ENCODE measurements at places on chromosomes 1 and 21. TPM values are rescaled to one million over a fixed set of nuclear protein-coding genes. Genes with fewer than 3 reads are reported as not detected.

DNA sequence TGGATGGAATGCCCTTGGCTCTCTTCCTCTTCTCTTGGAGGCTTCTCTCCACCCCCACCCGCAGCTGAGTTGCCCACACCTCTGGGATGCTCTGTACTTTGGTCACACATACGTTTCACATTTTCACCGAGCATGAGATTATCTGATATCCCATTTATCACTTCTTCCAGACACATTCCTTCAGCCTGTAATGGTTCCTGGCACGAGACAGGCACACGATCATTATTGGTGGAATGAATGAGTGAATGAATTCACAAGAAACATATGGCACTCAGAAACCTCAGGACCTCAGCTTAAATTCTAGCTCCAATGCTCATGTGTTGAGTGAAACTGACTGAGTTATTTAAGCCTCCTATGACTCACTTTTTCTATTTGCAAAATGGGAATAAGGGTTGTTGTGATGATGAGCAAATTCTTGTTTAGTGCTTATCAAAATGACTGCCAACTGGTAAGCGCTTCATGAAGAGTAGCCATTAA, 242.7 kb upstream of the JUN start:
- DNase-seq = peak; percentile 15

The AXDND1 gene
- total RNA-seq = 0.44 TPM

- DNase-seq = peak; percentile 28
Measured at GRCh38 chr1:112298558-112298957, 97.5 kb upstream of the CTTNBP2NL start.

The OR2L2 gene
- 0.29 TPM for total RNA-seq

- no peak for DNase-seq
Measured at GRCh38 chr1:29542548-29542947, 306.2 kb downstream of the PTPRU start.

- DNase-seq = no peak
Measured at GRCh38 chr1:56868761-56869160, 14.2 kb downstream of the C8A start.

DNA sequence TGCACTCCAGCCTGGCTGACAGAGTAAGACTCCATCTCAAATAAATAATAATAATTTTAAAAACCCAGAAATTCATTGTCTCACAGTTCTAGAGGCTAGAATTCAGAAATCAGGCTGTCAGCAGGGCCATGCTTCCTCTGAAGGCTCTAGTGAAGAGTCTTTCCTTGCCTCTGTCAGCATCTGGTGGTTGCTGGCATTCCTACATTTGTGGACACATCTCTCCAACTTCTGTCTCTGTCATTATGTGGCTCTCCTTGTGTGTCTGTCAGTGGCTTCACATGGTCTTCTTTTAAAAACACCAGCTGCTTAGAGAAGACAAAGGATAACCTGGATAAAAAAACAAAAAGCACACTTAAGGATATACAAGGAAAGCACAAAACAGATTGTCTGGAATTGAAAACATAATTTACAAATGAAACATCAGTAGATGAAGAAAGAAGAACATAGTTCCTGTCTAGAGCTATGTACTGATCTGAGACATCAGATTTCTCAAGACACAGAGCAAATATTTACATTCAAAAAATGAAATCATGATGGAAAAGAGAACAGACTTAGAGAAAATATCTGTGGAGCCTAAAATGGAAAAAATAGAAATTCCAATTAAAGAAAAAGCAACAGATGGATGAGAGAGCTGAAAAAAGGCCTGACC, 32.7 kb upstream of the ASB17 start:
- no peak for DNase-seq

GRCh38 chr21:25572861-25573310, 34.4 kb downstream of the MRPL39 start:
- DNase-seq = no peak

The DENND2C gene
- 2.2 TPM for total RNA-seq

The MYOC gene
- total RNA-seq = not detected

DNA sequence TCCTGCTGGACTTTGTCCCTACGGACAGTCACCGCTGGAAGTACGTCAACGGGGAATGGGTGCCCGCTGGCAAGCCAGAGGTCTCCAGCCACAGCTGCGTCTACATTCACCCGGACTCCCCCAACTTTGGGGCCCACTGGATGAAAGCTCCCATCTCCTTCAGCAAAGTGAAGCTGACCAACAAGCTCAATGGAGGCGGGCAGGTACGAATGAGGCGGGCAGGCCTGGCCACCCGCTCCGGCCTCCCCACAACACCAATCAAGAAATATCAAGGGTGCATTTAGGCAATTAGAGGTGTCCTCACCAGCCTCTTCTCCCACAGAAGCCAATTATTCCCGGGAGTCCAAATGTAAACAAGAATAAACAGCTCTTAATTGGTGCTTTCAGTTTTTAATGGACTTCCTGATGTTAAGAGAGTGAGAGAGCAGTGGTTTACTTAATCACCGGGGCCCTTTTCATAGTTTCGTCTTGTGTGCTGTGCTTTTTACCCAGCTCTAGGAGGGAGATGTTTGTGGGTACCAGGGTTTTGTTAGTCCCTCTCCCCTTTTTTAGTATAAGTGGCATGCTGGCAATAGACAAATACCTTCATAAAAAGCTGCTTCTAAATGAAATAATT, 10.7 kb downstream of the TBX19 start:
- no peak for DNase-seq

GRCh38 chr1:119086830-119087229, 53.6 kb downstream of the WARS2 start:
- no peak for DNase-seq

DNA sequence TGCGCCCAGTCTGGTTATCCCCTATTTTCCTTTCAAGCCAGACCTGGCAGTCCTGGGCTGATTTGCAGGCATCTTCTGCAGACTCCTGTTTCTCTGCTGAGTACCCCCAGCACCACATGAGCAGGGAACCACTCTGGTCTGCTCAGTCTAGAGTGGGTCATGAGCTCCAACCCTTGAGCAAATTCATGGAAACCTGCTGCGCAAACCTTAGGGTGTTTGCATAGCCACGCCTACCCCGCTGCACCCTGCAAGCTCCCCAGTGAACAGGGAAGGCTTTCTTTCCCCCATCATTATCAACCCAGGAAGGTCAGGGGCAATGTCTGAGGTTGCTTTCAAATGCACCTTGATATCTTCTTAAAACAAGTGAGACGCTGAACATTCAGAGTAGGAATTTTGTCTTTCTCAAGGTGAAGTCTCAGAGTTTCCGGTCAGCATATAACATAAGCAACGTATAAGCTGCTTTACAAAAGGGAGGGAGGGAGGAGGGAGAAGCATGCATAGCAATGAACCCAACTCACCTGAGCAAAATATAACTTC, 11.1 kb upstream of the KCNE1 start:
- no peak for DNase-seq

The SPRR2B gene
- not detected for total RNA-seq

- no peak for DNase-seq
Measured at GRCh38 chr1:231636157-231636556, 9.6 kb downstream of the DISC1 start.

DNA sequence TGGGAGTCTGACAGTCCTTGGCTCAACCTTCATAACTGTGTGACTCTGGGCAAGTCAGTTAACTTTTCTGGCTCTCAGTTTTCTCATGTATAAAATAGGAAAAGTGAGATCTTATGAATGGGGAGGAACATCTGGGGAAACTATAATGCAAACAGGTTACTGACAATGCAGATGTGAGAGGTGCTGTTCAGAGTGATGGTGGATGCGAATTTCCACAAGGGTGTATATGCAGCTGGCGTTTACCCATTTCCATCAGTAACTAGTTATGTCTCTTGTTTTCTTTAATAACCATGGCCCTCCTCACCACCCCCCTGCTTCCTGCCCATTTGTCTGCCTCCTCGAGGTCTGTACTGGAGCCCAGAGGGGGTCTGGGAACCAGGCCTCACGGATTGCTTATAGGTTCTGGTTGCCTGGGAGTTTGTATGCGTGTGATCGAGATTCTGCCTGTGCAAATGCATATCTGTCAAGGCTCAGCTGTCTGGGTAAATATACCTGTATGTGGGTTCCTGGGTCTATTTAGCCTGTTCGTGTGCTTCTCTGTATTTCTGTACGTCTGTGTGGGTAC, 44.4 kb downstream of the AHDC1 start:
- DNase-seq = no peak

- DNase-seq = no peak
Measured at GRCh38 chr1:58570817-58571216, 6.2 kb downstream of the TACSTD2 start.

The TFF2 gene
- total RNA-seq = not detected

GRCh38 chr1:14137411-14138134, 437.6 kb downstream of the PRDM2 start:
- no peak for DNase-seq

DNA sequence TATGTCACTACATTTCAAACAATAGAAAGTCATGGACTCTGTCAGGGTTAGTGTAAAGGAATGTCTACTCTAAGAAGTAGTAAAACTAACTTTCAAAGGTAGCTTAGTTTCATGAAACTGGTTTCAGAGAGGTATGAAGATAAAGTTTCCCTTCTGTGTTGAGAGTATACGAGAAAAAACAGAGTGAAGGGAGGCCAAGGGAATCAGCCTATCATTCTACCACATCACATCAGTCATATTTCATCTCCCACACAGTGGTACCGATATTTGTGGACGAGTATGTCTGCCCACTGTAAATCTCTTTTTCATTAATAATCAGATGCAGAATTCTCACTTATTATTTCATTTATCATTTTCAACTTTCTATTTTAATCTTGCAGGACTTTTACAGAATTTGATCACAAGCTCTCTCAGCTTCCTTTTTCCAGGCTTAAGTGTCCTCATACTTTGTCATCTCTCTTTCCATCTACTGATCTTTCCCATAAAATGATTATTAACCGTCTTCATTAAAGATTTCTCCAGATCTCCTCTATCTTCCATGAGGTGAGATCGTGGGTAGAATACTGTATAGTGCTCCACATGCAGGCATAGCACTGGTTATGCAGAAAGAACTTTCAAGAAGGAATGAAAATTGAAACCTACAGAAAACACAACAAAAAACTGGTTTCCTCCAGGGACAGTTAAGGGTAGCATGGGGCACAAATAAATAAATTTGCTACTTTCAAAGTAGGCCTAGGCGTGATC, 11.5 kb upstream of the IFI16 start:
- DNase-seq = no peak

The RBM11 gene
- 10.3 TPM for total RNA-seq

DNA sequence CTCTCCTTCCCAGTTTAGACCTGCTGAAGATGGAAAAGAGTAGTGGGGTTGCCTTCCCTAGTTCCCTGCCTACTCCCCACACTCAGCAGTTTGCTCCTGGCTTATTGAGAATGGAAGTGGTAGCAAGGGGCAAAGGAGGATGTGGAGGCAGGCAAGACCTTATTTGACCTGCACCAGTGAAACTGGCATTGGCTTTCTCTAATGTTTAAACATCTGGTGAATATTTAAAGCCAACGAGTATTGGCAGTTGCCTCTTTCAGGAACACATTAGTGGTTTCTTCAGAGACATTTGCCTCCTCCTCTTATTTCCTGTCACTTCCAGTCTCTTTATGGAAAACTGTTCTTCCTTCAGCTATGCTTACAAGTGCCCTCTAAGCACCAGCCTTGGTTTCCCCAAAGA, 62.4 kb upstream of the VAV3 start:
- DNase-seq = no peak

- no peak for DNase-seq
Measured at GRCh38 chr1:1858382-1859086, 32.4 kb downstream of the GNB1 start.

DNA sequence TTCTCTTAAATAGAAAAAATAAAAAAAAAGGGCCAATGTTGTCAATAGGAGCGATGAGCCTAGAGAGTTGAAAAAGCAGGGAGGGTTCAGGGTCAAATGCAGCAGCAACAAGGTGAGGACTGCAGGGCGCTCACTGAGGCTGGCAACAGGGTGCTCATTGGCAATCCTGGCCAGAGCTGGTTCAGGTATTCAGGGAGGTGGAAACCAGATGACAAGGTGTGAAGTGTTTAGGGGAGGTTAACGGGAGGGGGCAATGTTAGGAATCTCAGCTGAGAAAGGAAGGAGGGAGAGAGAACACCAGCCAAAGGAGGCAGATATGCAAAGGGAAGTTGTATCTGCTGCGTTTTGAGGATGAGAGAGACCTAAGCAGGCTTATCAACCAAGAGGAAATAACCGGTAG, 129.8 kb upstream of the DAB1 start:
- DNase-seq = no peak

The ZNF593OS gene
- total RNA-seq = not detected

The LRRC3 gene
- total RNA-seq = 2.8 TPM

The MAP3K21 gene
- total RNA-seq = 2.7 TPM

DNA sequence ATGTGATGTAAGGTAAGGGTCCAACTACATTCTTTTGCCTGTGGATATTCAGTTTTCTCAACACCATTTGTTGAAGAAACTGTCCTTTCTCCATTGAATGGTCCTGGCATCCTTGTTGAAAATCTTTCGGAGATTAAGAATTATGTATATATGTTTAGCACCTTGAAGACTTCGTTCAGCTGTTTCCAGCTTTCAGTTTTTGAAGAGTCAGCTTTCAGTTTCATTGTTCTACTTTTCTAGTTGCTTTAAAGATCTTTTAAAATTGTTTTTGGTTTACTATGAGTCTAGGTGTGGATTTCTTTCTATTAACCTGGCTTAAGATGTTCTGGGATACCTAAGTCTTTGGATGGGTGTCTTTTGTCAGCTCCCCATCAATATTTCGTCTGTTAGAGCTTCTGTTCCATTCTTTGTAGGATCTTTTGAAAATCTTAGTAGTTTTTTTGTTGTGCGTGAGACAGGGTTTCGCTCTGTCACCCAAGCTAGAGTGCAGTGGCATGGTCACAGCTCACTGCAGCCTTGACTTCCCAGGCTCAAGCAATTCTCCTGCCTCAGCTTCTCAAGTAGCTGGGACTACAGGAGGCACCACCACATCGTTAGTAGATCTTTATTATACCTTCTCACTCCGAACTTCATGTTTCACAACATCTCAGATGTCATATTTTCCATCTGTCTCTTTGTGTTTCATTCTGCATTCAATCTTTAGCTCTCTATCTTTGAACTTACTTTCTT, 353.5 kb upstream of the B3GALT2 start:
- DNase-seq = peak; percentile 40
